ENCODE measurements at places on chromosomes 12 and 14.

GRCh38 chr12:13588574-13588973, 392.0 kb downstream of the EMP1 start:
- no peak for DNase-seq

GRCh38 chr14:51070726-51071125, 24.2 kb downstream of the TRIM9 start:
- DNase-seq: no peak

GRCh38 chr12:7319930-7320329, 16.1 kb downstream of the ACSM4 start:
- no peak for DNase-seq

GRCh38 chr14:60248697-60249318, at the start of gene PPM1A:
Gene PPM1A, plus strand, starts transcription at chr14:60249221. Its CDS starts 33,483 bp downstream, at chr14:60282704.
- DNase-seq: peak; percentile 90

- DNase-seq: no peak
Observed at GRCh38 chr12:27852742-27853141, 72.7 kb upstream of the MANSC4 start.

DNA sequence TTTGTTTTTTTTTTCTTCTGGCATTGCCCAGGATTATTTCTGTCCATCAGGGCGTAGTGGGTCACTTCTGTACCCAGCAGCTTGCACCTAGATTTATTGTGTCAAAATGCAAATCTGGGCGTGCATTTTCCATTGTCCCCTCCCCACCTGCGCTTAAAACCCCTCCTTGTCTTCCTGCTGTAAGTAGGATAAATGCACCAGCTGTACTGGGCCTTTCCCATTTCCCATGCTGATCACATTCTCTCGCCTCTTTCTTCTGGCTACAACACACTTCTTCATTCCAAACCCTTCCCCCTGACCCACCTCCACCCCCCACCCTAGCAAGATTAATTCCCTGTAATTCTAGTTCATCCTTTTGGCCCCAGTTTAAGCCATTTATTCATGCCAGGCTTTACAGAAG, 128.0 kb downstream of the ETV6 start:
- no peak for DNase-seq

DNA sequence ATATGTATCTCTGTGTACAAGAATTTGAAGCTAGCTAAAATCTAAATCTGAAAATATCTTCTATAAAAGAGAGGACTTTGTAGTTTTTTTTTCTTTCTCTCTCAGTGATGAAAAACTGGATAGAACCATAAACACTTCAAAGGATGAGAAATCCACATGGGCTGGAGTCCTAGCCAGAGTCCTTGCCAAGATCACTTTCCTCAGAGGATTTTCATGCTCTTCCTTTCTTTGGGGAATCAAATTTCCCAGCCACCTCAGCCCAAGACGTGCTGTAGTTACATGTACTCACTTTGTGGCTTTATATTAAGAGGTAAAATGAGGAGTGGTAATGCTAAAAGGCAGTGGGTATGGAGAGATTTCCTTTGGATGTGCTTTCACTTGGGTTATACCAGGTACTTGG, 110.3 kb downstream of the SLC38A1 start:
- DNase-seq: no peak

GRCh38 chr14:95339301-95339865, 19.7 kb upstream of the CLMN start:
- DNase-seq: no peak

GRCh38 chr14:34461334-34462131, 507 bp downstream of the SPTSSA start:
- DNase-seq: no peak

DNA sequence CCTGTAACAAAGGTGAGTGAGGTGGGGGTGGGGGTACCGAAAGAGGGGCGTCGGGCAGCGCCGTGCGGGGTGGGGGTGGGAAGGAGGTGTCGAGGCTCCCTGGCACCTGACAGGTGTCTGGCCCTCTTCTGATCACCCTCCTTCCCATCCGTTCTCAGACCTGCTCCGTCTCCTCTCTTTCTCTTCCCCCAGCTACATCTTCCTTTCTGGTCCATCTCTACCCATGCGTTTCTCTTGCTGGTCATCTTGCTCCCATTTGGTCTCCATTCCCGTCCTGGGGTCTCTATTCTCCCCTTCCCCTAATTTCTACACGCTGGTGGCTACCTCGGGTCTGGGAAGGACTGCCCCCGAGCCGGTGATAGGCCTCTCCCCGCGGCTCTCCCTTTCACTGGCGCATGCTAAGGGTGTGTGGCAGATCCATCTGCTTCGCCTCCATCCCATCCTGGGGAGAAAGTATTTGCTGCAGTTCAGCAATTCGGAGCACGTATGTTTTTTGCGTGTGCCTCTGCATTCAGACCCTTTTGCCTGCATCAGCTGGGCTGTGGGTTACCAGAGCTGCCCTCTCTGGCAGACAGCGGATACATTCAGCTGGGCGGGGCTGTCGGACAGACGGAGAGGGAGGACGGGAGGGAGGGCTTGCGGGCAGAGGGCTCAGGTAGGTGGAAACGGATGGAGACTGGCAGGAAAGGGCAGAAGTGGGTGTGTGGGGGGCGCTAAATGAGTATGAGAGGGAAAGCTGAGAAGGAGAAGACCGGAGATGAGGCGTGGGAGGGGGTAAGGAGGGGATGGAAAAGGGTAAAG, 730 bp downstream of the CLSTN3 start:
- DNase-seq: peak; percentile 5

DNA sequence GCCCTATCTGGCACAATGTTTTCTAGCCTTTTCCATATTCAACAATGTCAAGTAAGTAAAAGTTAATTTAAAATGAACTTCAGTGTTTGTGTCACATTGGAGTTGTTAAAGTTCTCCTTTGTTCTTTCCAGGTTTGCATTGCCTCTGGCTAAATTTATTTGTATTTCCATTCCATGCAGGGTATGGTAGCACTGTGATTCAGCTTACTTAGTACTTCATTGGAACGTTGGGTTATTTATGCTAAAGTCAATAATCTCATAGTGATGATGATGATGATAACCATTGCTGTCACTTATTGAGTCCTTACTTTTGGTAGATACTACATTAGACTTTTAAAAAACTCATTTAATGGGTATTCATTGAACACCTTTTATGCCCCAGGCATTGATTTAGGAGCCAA, 286.9 kb downstream of the RAD51B start:
- DNase-seq: no peak

GRCh38 chr14:100320157-100320856, 2.8 kb upstream of the SLC25A47 start:
- DNase-seq: no peak

DNA sequence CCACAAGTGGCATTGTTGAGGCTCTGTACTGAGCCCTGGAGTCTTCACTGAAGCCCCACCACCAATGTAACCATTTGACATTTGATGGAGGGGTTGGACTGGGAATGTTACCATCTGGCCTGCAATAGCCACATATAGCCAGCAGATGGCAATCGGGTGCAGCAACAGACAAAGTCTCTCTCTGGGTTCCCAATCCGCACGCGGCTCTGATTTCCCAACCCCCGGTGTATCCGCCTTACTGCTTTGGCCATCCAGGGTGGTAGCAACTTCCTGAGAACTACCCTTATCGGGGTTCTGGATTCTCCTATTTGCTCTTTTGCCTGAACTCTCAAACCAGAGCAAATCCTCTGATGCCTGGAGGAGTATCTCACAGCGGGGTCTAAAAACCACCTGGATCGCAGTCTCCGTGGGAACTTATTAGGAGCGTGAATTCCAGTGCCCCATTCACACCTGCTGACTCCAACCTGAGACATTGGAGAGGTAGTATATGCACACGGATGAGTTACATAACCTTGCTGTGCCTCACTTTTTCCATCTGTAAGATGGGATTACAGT, 14.2 kb downstream of the VRTN start:
- peak; percentile 33 for DNase-seq

- no peak for DNase-seq
Observed at GRCh38 chr12:4535092-4535491, 3.6 kb upstream of the RAD51AP1 start.

DNA sequence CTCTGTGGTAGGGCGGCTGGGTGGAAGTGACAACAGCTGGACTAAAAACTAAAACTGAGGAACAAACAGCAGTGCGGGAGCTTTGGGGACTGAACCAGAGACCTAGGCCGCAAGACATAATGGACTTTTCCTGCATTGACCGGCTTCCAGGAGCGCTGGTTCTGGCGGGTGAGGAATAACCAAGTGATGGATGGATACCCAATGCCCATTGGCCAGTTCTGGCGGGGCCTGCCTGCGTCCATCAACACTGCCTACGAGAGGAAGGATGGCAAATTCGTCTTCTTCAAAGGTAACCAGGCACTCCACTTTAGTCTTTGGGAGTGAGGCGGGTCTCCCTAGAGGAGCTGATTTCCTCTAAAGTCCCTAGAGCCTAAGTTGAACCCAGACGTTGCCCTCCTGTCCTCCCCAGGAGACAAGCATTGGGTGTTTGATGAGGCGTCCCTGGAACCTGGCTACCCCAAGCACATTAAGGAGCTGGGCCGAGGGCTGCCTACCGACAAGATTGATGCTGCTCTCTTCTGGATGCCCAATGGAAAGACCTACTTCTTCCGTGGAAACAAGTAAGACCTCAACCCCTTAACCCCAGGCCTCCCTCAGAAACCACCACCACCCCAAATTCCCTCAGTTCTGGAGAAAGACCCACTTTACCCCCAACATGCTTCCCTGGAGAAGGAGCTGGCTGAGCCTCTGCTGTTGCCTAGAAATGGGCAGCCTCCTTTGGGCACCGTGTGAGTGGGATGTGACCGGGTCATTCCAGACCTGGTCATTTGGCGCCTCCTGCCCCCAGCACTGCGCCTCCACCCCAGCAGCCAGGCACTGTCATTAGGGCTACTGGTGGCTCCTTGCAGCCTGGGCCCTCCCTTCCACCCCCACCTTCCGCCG, 8.1 kb downstream of the MMP14 start:
- DNase-seq: no peak

- no peak for DNase-seq
Observed at GRCh38 chr12:95731519-95731958, 59.0 kb downstream of the NTN4 start.

- peak; percentile 90 for DNase-seq
Observed at GRCh38 chr14:93939304-93940229, 12.4 kb downstream of the FAM181A start.

DNA sequence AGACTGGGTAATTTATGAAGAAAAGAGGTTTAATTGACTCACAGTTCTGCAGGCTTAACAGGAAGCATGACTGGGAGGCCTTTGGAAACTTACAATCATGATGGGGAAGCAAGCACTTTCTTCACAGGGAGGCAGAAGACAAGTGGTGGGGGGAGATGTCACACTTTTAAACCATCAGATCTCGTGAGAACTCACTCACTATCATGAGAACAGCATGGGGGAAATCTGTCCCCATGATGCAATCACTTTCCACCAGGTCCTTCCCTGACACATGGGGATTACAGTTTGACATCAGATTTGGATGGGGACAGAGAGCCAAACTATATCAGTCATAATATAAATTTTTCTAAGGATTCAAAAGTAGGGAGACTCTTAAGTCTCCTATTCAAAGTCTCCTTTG, 46.0 kb downstream of the SPIC start:
- no peak for DNase-seq

- no peak for DNase-seq
Observed at GRCh38 chr12:6903722-6904121, 900 bp upstream of the LRRC23 start.

- no peak for DNase-seq
Observed at GRCh38 chr12:118025168-118025567, 8.7 kb downstream of the RFC5 start.

DNA sequence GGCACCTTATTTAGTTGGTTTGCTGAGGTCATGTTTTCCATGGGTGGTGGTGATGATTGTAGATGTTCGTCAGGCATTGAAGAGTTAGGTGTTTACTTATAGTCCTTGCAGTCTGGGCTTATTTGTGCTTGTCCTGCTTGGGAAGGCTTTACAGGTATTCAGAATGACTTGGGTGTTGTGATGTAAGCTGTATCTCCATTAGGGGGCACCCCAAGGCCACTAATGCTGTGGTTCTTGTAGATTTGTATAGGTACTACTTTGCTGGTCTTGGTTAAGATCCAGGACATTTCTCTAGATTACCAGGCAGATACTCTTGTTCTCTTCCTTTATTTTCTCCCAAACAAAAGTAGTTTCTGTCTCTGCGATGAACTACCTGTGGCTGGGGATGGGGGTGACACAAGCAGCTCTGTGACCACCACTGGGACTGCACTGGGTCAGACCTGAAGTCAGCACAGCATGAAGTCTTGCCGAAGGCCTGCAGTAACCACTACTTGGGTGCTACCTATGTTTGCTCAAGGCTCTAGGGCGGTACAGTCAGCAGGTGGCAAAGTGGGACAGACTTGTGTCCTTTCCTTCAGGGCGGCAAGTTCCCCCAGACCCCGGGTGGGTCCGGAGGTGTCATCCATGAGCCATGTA, 35.8 kb upstream of the FBXO33 start:
- DNase-seq: no peak

Data from activated naive CD4-positive, alpha-beta T cell (primary cell).